ENCODE measurements at places on chromosomes 4 and X.

DNA sequence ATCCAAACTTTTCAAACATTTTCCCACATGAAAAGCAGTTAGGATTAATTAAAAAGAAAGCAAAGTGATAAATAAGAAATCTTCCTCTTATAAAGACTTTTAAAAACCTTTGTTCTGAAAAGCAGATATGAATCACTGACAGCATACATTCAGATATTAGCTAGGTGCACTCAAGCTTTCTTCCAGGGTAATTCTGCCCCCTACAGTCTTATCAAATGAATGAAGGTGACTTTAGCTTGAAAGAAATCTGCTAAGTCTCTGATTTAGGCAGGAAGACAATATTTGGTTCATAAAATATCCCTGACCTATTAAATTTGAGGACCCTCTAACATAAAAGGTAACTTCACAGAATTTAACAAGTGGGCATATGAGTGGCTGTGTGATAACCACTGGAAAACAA, 209.1 kb upstream of the FAM47A start:
- DNase-seq: no peak

DNA sequence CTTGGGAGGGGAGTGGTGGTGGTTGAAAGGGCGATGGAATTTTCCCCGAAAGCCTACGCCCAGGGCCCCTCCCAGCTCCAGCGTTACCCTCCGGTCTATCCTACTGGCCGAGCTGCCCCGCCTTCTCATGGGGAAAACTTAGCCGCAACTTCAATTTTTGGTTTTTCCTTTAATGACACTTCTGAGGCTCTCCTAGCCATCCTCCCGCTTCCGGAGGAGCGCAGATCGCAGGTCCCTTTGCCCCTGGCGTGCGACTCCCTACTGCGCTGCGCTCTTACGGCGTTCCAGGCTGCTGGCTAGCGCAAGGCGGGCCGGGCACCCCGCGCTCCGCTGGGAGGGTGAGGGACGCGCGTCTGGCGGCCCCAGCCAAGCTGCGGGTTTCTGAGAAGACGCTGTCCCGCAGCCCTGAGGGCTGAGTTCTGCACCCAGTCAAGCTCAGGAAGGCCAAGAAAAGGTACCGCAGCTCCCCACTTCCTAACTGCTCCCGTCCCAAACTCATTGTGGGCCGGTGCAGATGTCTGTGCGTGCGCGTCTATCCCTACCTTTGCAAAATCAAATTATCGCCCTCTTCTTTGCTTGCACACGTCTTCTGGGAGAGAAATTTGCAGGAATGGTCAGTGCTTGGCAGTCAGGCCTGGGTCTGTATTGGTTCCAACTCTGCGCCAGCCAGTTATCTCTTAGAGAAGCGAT, 533 bp downstream of the IL15 start:
- DNase-seq: no peak

GRCh38 chr4:117987464-117987863, 46.8 kb upstream of the NDST3 start:
- DNase-seq: no peak

- DNase-seq: no peak
Observed at GRCh38 chr4:107497054-107497453, 223.0 kb downstream of the PAPSS1 start.

DNA sequence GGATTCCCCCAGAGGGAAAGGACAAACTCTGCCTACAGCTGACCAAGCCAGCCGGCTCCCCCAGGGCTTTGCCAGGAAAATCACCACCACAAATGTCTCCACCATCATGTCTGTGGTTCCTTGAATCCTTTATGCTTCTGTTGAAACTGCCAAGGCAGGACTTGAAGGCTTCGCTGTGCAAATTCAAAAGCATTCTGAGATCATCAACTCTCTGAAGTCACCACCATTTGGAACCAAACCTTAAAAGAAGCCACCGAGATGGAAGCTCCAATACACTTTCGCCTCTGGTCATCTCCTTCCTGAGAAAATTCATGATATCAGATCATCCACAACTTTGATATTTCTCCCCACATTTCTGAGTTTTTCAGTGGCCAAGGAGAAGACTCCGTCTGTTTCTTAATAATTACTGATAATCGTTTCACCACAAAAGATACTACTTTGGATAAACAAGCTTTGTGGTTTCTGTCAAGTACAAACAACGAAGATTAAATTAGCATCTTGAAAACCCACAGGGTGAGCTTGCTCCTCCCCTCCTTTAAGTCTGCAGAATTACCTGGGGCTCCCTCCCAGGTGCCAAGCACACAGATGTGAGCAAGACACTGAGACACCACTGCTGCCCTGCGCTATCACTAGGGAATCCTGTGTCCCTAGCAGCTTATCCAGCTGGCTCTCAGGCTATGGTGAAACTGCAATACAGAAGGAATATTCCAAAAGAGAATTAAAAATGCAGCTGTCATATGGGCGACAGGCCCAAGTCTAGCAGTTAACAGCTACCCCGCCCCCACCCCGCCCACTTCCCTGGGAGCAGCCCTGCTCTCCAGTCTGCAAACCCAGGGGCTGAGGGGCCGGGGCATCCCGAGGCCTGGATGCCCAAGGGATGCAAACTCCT, 125.0 kb upstream of the TBL1X start:
- no peak for DNase-seq

GRCh38 chr4:152115794-152116193, 355.0 kb upstream of the GATB start:
- no peak for DNase-seq

- DNase-seq: no peak
Observed at GRCh38 chr4:172751550-172751949, 417.1 kb upstream of the GALNT7 start.

DNA sequence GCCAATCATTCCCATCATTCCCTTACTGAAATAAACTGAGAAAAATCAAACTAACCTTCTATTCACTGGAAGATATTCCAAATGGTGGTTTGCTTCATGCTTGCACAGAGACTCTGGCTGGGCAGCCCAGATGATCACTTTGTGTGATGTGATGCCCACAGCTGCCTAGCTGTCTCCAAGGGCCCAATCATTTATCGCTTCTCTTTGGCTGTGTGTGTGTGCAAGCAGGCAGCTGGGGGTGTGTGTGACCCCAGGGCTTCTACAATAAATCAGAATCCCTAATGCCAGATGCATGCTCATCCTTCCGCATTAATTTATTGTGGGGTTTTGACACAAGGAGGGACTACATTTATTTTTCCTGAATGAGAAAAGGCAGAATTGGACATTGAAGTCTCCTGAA, 140.1 kb upstream of the NDP start:
- no peak for DNase-seq

DNA sequence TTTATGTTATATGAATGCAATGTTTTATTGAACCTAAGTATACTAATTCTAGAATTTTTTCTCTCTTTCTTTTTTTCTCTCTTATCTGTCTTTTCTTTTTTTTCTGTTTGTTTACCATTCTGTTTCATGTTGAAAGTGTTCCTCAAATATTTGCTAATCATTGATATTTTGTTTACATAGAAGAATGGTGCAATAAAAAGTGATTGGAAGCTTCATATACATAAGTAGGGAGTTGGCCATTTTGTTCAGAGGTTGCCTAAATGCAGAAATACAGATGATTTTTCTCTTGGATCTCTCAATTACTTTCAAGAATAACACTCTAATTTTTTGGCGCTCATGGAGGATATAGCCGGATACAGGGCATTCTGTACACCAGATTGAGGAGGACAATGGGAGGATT, 5.7 kb upstream of the SERTM2 start:
- no peak for DNase-seq

- no peak for DNase-seq
Observed at GRCh38 chr4:42515156-42515884, 118.0 kb downstream of the SHISA3 start.

- DNase-seq: no peak
Observed at GRCh38 chr4:15753786-15754185, 24.3 kb upstream of the CD38 start.

DNA sequence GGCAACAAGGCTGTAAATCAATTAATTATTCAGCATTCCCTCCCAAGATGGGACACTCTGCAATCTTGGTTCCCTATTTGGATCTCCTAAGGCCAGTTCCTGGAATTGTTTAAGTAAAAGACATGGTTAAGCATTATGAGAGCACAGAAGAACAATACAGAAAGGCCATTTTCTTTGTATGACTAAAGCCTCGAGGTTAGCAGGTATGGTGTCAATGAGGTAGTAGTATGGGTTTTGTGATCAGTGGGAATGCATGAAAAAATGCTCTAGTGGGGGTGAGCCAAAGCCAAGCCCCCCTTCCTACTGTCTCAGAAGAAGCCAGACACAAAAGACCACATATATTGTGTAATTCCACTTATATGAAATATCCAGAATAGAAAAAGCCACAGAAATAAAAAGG, 61.7 kb upstream of the S100G start:
- no peak for DNase-seq

GRCh38 chr4:181504924-181505323, 738.3 kb upstream of the TENM3 start:
- no peak for DNase-seq

- no peak for DNase-seq
Observed at GRCh38 chrX:23373129-23373804, 38.6 kb downstream of the PTCHD1 start.

DNA sequence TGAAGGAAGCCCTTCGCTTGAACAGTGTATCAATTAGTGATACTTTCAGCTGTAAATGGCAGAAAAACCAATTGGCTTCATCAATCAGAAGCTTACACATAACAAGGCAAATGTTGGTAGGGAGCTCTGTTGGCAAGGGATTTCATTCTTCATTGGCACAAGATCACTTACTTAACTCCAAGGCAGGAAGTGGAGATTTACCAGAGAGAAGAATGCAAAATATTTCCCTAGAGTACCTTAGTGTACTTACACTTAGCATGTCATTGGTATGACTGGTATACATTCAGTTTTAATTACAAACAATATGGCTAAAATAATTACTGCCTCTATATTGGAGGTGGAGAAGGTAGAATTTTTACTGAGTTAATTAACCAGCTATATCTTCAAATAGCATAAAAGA, 545.0 kb downstream of the GABRG1 start:
- DNase-seq: no peak

DNA sequence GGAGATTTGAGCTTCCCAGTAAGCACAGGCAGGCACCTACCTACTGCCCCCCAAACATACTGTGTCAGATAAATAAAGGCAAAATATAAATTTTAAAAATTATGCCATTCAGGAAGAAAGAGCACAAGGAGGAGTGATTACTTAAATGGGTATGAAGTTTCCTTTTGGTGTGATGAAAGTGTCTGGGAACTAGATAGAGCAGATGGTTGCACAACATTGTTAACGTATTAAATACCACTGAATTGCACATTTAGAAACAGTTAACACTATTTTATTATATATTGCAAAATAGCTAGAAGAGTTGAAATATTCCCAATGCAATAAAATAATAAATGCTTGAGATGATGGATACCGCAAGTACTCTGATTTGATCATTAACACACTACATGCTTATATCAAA, 374.7 kb upstream of the FGF13 start:
- no peak for DNase-seq

DNA sequence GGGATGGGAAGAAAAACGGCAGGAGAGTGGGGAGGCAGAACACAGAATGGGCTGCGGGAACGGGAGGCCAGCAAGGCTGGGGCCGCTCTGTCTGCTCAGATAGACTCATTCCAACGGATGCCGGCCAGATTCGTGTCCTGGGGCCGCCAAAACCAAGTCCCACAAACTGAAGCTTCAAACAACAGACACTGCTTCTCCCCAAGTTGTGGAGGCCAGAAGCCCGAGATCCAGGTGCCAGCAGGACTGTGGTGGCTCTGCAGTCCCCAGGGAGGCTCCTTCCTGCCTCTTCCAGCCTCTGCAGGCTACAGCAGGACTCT, 100.6 kb downstream of the ADRA2C start:
- DNase-seq: no peak

- no peak for DNase-seq
Observed at GRCh38 chrX:136529795-136530194, 2.2 kb upstream of the VGLL1 start.

DNA sequence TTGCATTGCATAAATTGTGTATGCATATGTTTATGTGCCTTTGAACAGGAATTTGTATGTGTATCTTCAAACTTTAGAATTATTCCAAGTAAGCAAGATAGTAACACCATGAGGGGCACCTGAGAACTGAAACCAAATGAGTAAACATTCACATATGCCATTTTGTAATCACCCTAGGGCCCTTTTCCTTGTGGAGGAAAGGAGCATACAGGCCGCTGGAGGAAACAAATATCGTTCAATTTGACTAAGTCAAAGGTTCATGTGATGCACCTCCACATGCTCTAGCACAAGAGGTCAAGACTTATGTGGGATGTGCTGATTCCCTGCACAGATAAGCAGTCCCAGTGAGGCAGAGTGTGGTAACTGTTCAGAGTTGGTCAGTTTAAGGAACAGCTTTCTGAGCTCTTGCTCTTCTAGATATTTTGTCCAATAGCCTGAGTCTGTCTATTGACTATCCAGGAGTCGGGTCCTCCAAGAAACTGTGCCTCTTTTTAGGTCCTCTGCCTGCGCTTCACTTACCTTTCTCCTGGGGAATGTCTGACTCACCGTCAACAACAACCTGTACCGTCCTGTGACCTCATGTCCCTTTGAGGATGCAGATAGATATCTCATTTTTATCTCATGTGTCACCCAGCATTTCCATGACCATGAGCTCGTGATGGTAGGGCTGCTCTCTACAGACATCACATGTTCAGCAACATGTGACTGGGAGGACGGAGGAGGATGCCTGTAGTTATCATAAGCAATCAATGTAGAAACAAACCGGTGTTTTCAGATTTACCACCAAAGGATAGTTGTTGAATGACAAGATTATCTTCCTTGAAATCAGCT, 196.9 kb downstream of the NWD2 start:
- DNase-seq: no peak

GRCh38 chr4:79958466-79959264, 114.4 kb downstream of the ANTXR2 start:
- DNase-seq: no peak

DNA sequence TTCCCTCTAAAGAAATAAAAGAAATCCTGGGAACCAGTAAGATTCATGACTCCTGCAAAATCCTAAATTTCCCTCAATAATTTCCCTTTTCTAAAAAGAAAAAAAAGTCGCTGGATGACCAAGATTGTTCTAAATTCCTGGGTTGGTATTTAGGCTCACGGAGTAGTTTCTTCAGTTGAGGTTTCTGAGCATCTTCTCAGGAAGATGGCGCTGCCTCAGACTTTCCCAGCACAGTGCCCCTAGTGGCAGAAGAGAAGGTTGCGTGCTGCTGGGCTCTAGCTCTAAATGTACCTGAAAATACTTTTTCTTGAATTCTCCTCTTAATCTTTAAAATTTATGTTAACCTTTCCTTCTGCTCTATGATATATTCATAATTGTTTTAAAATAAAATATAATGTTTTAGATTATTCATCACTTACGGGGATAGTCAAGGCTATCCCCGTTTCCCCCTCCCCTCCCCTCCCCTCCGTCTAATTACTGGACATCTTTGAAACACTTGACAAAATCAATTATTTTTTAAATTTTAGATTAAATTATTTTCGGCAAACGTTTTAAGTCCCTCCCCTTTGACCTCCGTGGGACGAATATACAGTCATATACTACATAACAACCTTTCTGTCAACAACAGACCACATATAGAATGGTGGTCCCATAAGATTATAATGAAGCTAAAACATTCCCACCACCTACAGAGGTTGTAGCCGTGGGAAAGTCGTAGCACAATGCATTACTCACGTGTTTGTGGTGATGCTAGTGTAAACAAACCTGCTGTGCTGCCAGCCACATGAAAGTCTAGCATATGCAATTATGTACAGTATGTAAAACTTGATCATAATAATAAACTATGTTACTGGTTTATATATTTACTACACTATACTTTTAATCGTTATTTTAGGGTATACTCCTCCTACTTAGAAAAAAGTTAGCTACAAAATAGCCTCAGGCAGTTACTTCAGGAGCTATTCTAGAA, 41.0 kb upstream of the GATB start:
- DNase-seq: no peak

- DNase-seq: no peak
Observed at GRCh38 chr4:30399476-30399875, 320.7 kb upstream of the PCDH7 start.

- no peak for DNase-seq
Observed at GRCh38 chr4:179662522-179662921, 2220.3 kb upstream of the AGA start.
